ENCODE measurements at places on chromosomes 1 and 21.

GRCh38 chr1:232474826-232475225 lies 155.1 kb downstream of the SIPA1L2 start:
- H3K4me3 ChIP-seq: no peak overlapping the region
- DNase-seq: no peak
- no peak overlapping the region for H3K27ac ChIP-seq
- no peaks in the 10 kb centered on the region for H3K27me3 ChIP-seq
- peaks cover 10% of the 10 kb centered on the region for H3K4me1 ChIP-seq

DNA sequence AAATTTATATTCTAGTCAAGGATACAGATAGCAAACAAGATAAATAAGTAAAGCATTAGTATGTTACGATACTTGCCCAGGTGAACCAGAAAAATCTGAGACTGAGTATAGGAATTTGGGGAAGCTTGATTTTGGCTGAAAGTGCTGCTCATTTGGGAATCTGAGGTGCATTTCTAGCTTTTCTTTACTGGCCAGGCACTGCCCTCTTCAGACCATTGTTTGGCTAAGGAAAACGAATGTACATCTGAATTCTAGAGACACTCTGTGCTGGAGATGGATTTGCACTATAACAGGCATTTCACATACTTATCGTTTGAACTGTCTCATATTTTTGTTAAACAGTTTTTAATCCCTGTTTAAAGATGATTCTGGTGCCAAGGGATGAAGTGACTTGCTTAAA lies 23.4 kb downstream of the ARID1A start:
- no peak for DNase-seq
- H3K4me1 ChIP-seq: peaks cover 19% of the 10 kb centered on the region
- no peaks in the 10 kb centered on the region for H3K27me3 ChIP-seq
- H3K27ac ChIP-seq: no peak overlapping the region

- no peak for DNase-seq
- H3K4me1 ChIP-seq: no peaks in the 10 kb centered on the region
- H3K27me3 ChIP-seq: peaks cover 34% of the 10 kb centered on the region
Observed at GRCh38 chr1:230611878-230612235, 30.4 kb upstream of the COG2 start.

DNA sequence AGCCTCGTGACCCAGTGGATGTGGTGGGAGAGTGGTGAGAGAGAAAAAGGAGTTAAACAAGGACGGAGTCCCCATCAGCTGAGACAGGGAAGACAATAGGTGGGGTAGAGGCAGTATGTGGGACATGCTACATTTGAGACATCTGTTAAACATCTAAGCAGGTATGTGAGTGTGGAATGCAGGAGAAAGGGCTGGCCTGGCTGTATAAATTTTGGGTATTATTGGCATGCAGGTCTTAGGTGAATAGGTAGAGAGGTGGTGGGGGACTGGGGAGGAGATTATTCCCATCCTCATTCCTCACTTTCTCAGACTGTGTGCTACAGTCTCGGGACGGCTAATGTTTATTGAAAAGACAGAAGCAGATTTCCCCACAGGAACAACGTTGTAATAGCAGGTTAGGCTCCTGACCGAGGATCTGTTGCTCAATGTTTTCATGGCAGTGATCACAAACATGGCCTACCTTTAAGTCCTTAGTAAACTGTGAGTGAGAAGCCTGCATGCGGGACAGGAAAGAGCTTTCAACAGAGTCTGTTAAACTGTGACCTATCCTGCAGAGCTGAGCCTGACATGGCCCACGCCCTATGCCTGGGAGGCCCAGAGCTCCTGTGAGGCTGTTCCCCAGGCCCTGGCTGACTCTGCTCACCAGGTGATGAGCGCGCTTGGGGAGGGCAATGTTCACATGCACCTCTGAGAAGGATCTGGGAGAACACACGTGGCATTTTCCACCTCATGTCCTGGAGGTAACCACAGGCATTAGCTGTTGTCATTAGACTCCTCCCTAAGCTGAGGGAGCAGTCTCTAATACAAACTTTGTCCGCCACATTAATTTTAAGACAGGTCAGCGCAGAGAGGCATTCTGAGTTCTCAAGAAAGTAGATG lies 16.5 kb downstream of the VSIG8 start:
- H3K27me3 ChIP-seq: peaks cover 2% of the 10 kb centered on the region
- H3K36me3 ChIP-seq: no peaks in the 10 kb centered on the region
- no peak overlapping the region for H3K27ac ChIP-seq
- no peak for DNase-seq

GRCh38 chr1:192555399-192555798 lies 20.2 kb upstream of the RGS1 start:
- no peak for DNase-seq
- no peak overlapping the region for H3K27ac ChIP-seq
- H3K27me3 ChIP-seq: no peaks in the 10 kb centered on the region
- no peaks in the 10 kb centered on the region for H3K4me1 ChIP-seq
- no peak overlapping the region for H3K4me3 ChIP-seq

- H3K36me3 ChIP-seq: no peaks in the 10 kb centered on the region
- H3K4me3 ChIP-seq: no peak overlapping the region
- peaks cover 2% of the 10 kb centered on the region for H3K4me1 ChIP-seq
- H3K27me3 ChIP-seq: no peaks in the 10 kb centered on the region
- DNase-seq: no peak
Observed at GRCh38 chr1:51621841-51622454, 5.1 kb downstream of the OSBPL9 start.

DNA sequence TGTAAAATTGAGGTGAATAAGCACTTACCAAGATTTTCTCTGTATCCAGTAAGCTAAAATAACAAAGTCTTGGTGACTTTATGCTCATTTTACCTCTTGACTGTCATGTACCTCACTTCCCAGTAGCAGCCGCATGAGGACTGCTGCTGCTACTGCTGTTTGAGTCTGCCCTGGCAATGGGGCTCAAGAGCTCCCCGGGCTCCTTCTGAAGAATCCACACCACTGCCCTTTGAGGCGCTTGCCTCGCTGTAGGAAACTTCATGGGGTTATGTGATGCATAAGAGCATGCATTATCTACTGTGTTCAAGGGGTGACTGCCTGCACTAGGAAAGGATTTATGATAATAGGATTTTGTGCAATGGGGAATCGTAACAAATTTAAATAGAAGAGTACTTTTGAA lies 113.5 kb downstream of the NTNG1 start:
- H3K27ac ChIP-seq: no peak overlapping the region
- H3K36me3 ChIP-seq: no peaks in the 10 kb centered on the region
- H3K4me1 ChIP-seq: no peaks in the 10 kb centered on the region
- no peak overlapping the region for H3K4me3 ChIP-seq
- no peak for DNase-seq

GRCh38 chr1:1914101-1914970 lies 724 bp upstream of the CALML6 start:
- H3K36me3 ChIP-seq: no peaks in the 10 kb centered on the region
- peaks cover 8% of the 10 kb centered on the region for H3K4me1 ChIP-seq
- no peak for DNase-seq
- no peak overlapping the region for H3K4me3 ChIP-seq
- no peak overlapping the region for H3K27ac ChIP-seq

GRCh38 chr1:158362482-158362881 lies 8.8 kb downstream of the CD1E start:
- no peak overlapping the region for H3K27ac ChIP-seq
- H3K4me3 ChIP-seq: no peak overlapping the region
- no peaks in the 10 kb centered on the region for H3K36me3 ChIP-seq
- H3K27me3 ChIP-seq: no peaks in the 10 kb centered on the region

DNA sequence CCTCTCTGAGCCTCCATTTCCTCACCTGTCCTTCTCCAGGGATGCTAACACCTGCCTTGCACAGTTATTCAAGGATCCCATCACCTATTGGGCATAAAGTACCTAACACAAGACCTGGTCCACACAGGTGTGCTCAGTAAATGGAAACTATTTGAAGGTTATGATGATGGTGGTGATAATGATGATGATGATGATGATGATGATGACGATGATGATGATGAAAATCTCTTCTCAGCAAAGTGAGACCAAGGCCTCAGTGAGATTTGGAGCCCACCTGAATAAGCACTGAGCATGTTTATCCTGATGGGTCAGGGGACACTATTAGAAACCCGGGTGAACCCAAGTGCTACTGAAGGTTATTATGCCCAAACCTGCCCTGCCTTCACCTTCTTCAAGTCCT lies 100.7 kb downstream of the DMRTA2 start:
- DNase-seq: no peak
- no peak overlapping the region for H3K4me3 ChIP-seq
- H3K27me3 ChIP-seq: no peaks in the 10 kb centered on the region
- no peaks in the 10 kb centered on the region for H3K36me3 ChIP-seq
- H3K27ac ChIP-seq: no peak overlapping the region
- no peaks in the 10 kb centered on the region for H3K4me1 ChIP-seq

DNA sequence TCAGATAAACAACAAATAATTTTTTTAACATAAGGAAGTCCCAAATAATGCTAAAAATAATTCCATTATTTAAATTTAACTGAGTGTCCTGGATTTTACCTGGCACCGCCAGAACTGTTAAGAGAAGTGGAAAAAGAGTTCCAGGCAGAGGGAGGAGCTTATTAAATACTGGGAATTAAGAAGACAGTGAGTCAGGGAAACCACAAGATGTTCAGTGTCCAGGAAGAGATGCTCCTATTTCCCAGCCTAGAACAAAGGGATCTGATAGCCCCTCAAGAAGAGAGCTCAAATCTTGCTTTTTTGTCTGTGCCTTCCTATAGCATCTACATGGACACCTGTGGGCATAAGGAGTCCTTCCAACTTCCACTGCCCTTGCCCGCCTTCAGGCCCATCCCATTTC lies 85.9 kb downstream of the PGM1 start:
- H3K36me3 ChIP-seq: no peaks in the 10 kb centered on the region
- DNase-seq: no peak
- no peak overlapping the region for H3K4me3 ChIP-seq

- no peaks in the 10 kb centered on the region for H3K36me3 ChIP-seq
- no peaks in the 10 kb centered on the region for H3K27me3 ChIP-seq
- H3K4me3 ChIP-seq: peak overlapping the region; percentile 5
- peaks cover 44% of the 10 kb centered on the region for H3K4me1 ChIP-seq
Observed at GRCh38 chr1:77016386-77016985, 149.2 kb downstream of the ST6GALNAC5 start.

DNA sequence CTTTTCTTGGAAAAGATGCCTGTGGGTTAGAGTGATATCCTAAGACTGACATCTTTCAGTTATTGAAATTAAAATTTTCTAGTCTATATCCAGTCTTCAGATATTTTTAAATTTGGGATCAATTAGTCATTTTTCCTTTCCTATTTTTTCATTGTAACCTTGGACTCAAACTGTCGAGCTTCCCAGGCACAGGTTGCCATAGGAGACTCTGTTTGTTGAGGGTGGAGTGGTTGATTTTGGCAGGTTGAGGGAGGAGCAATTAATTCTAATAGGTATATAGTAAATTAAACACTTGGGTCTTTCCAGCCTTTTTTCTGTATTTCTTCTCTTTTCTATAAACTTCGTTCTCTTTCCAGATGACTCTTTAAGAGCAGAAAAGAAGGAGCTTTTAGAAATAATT lies 326.8 kb downstream of the ASTN1 start:
- no peak for DNase-seq
- no peak overlapping the region for H3K27ac ChIP-seq
- no peaks in the 10 kb centered on the region for H3K36me3 ChIP-seq
- no peaks in the 10 kb centered on the region for H3K4me1 ChIP-seq
- H3K27me3 ChIP-seq: no peaks in the 10 kb centered on the region
- no peak overlapping the region for H3K4me3 ChIP-seq

- H3K27me3 ChIP-seq: no peaks in the 10 kb centered on the region
- no peak overlapping the region for H3K27ac ChIP-seq
- H3K4me1 ChIP-seq: no peaks in the 10 kb centered on the region
- H3K4me3 ChIP-seq: no peak overlapping the region
Observed at GRCh38 chr1:197660389-197660788, 114.9 kb downstream of the DENND1B start.

DNA sequence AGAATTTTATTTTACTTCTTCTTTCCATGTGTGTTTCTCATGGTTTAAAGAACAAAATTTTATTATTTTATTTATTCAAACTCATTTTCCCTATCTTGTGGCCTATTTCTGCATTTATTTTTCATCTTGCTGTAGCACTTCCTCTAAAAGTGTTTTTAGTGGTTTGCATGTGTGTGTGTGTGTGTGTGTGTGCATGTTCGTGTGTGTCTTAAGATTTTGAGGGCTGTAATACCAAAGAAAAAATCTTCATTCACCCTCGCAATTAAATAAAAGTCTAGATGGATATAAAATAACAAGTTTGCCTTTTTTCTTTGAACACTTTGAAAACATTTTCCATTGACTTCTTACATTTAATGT lies 24.6 kb upstream of the FCRL3 start:
- no peak for DNase-seq
- H3K4me1 ChIP-seq: no peaks in the 10 kb centered on the region
- no peaks in the 10 kb centered on the region for H3K27me3 ChIP-seq
- H3K4me3 ChIP-seq: no peak overlapping the region
- H3K36me3 ChIP-seq: no peaks in the 10 kb centered on the region

- no peak for DNase-seq
- H3K4me1 ChIP-seq: peaks cover 10% of the 10 kb centered on the region
- no peaks in the 10 kb centered on the region for H3K27me3 ChIP-seq
- H3K4me3 ChIP-seq: no peak overlapping the region
Observed at GRCh38 chr1:183105449-183105848, 80.6 kb upstream of the LAMC2 start.

GRCh38 chr1:229431284-229432115 lies 2.4 kb downstream of the ACTA1 start:
- H3K36me3 ChIP-seq: no peaks in the 10 kb centered on the region
- H3K4me1 ChIP-seq: peaks cover 6% of the 10 kb centered on the region
- peak overlapping the region; percentile 18 for H3K4me3 ChIP-seq
- no peak for DNase-seq
- peaks cover 54% of the 10 kb centered on the region for H3K27me3 ChIP-seq

GRCh38 chr1:151565502-151566189 lies 25.5 kb downstream of the TUFT1 start:
- peaks cover 13% of the 10 kb centered on the region for H3K36me3 ChIP-seq
- H3K27ac ChIP-seq: no peak overlapping the region
- H3K4me1 ChIP-seq: peaks cover 14% of the 10 kb centered on the region
- no peak for DNase-seq
- H3K27me3 ChIP-seq: no peaks in the 10 kb centered on the region

DNA sequence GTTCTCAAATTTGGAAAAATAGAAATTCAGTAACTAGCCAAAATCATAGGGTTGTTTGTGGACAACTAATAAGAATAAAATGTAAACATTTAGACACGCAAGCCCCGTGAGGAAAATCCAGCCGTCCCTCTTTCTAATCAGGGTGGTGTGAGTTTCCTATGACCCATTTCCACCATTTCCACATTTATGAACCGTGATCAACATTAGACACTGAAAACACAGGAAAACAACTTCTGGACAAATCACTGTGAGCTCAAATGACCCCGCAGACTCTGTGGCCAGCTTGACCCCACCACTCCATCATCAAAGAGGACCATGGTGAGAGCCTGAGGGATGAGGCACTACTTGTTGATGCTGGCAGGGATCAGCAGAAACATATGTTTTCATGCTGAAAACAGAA lies 101.0 kb downstream of the SIM2 start:
- H3K27ac ChIP-seq: no peak overlapping the region
- no peaks in the 10 kb centered on the region for H3K27me3 ChIP-seq
- H3K36me3 ChIP-seq: no peaks in the 10 kb centered on the region
- no peak for DNase-seq
